HepG2 (cell line): ENCODE measurements at places on chromosomes 12 and 14. TPM values are rescaled to one million over a fixed set of nuclear protein-coding genes. Genes with fewer than 3 reads are reported as not detected.

Gene IL23A
- 0.35 and 0.51 TPM in 2 replicates for total RNA-seq

DNA sequence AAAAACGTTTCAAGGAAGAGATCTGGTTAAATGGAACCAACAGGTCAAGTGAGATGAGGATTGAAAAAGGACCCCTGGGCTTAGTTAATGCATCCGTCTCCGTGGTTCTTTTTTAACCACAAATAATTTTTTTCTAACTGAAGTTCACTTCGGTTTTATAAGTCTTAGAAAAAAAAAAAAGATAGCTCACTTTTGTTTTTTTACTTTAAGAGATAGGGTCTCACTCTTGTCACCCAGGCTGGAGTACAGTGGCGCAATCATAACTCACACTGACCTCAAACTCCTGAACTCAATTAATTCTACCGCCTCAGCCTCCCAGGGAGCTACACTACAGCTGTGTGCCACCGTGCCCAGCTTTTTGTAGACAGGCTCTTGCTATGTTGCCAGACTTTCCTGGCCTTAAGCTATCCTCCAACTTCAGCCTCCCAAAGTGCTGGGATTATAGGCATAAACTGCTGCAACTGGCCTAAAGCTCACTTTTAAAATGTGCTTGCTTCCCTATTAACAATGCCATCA is 11.8 kb downstream of the HNRNPC start:
- peaks cover 78% of the 10 kb centered on the region for H3K4me1 ChIP-seq
- H3K4me3 ChIP-seq, result no peak overlapping the region

DNA sequence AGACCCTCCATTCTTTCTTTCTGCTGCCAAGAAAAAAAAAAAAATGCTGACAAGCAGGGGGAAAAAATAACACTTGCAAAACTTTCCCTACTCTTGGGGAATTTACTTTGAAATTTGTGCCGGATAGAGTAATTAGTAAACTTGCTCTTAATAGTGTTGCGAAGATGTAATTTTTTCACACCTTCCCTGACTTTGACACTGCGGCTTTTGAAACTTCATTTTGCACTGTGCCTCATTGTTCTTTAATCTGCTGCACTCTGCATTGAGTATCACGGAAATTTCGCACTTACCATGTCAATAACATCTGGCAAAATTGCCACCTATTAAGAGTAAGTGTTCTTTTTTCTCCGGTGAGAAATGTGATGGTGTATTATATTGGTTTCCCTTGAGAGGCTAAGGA is 596.1 kb downstream of the VRK1 start:
- no peaks in the 10 kb centered on the region for H3K27me3 ChIP-seq
- H3K4me1 ChIP-seq, result no peaks in the 10 kb centered on the region
- H3K27ac ChIP-seq, result no peak overlapping the region
- no peak overlapping the region for H3K4me3 ChIP-seq

Gene LRP1-AS
- not detected in 2 replicates for total RNA-seq

- no peaks in the 10 kb centered on the region for H3K27me3 ChIP-seq
- DNase-seq, result no peak
- H3K4me1 ChIP-seq, result no peaks in the 10 kb centered on the region
- no peak overlapping the region for H3K27ac ChIP-seq
- no peaks in the 10 kb centered on the region for H3K36me3 ChIP-seq
Observed at GRCh38 chr14:71523630-71524319, 408.5 kb upstream of the RGS6 start.

GRCh38 chr14:70442750-70443149 is 9.2 kb upstream of the ADAM21 start:
- DNase-seq, result no peak
- no peaks in the 10 kb centered on the region for H3K36me3 ChIP-seq
- H3K27me3 ChIP-seq, result no peaks in the 10 kb centered on the region; the same call in 2 of the 3 replicates
- H3K4me1 ChIP-seq, result no peaks in the 10 kb centered on the region

DNA sequence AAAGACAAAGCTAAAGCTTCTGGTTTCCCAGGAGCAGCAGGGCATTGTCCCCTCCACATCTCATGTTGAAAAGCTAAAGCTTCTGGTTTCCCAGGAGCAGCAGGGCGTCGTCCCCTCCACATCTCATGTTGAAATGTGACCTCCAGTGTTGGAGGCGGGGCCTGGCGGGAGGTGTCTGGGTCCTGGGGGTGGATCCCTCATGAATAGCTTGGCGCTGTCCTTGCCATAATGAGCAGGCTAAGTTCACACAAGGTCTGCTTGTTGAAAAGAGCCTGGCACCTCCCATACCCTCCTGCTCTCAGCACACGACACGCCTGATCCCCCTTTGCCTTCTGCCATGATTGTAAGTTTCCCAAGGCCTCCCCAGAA is 123.7 kb downstream of the PIWIL1 start:
- H3K27ac ChIP-seq, result no peak overlapping the region
- no peaks in the 10 kb centered on the region for H3K36me3 ChIP-seq
- peaks cover 26% of the 10 kb centered on the region; the same call in 2 of the 3 replicates for H3K27me3 ChIP-seq
- H3K4me3 ChIP-seq, result no peak overlapping the region
- no peaks in the 10 kb centered on the region for H3K4me1 ChIP-seq

DNA sequence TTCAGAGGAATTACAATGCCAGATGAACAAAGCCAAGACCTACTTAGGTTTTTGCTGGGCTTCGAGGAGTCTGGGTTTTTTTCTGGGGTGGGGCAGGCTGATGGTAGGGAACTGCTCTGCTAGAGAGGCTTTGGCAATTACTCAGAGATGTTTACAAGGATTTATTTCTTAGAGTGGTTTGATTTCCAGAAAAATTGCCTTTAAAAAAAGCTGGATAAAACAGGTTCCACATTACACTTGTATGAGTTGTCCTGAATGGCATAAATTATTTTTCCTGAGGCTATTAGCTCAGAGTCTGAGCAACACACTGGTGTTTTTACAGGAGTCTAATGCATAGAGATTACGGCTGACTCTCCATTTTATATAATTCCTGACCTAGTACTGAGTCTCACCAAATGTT is 118.5 kb upstream of the FRMD6 start:
- no peak overlapping the region for H3K4me3 ChIP-seq
- H3K36me3 ChIP-seq, result no peaks in the 10 kb centered on the region
- no peak for DNase-seq
- peaks cover 31% of the 10 kb centered on the region for H3K4me1 ChIP-seq
- H3K27ac ChIP-seq, result no peak overlapping the region

Gene PTMS
- total RNA-seq, result 40.5 and 42.1 TPM in 2 replicates

- H3K4me3 ChIP-seq, result peak overlapping the region; percentile 83
- no peaks in the 10 kb centered on the region for H3K27me3 ChIP-seq
- peaks cover 86% of the 10 kb centered on the region for H3K4me1 ChIP-seq
- peak; percentile 71 for DNase-seq
- H3K36me3 ChIP-seq, result no peaks in the 10 kb centered on the region
- H3K27ac ChIP-seq, result peak overlapping the region; percentile 95
Observed at GRCh38 chr14:73758392-73759182, 44.4 kb upstream of the PNMA1 start.

DNA sequence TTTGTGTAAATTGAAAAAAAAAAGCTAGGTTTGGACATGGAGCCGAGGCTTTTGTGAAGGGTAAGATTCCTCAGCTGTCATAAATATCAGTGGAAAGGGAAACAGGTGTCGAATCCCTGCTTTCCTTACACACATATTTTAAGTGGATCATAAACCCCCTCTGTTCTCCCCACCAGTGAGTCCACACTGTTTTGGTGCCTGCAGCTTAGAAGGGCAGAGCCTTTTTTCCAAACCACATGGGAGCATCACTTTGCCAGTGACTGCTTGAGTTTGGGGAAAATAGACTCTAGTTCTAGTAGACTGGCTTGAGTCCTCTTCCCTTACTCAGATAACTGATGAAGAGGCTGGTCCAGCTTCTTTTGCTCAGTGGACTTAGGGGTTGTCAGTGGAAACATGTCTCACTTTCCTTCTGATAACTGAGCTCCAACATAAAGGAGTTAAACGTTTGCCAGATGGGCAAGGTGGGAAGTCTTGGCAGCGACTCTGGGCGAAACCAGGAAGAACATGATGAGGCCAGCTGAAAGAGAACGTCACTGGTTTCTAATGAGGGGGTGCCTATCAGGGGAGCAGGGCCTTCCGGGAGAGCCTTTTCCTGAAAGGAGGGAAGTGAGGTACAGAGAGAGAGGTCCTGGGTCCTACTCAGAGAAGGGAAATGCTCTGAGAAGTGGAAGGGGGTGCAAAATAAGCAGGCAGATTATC is 168.1 kb upstream of the PARP11 start:
- no peak for DNase-seq
- H3K4me1 ChIP-seq, result peaks cover 18% of the 10 kb centered on the region
- H3K27ac ChIP-seq, result no peak overlapping the region
- no peak overlapping the region for H3K4me3 ChIP-seq
- no peaks in the 10 kb centered on the region for H3K27me3 ChIP-seq

Gene B4GALNT3
- total RNA-seq, result 2.9 and 4.4 TPM in 2 replicates

GRCh38 chr12:132477017-132477702 is 12.8 kb upstream of the FBRSL1 start:
- no peaks in the 10 kb centered on the region; the same call in 1 of the 2 replicates for H3K4me1 ChIP-seq
- no peak for DNase-seq
- H3K36me3 ChIP-seq, result no peaks in the 10 kb centered on the region
- H3K27me3 ChIP-seq, result peaks cover 13% of the 10 kb centered on the region
- no peak overlapping the region for H3K4me3 ChIP-seq

- H3K27ac ChIP-seq, result no peak overlapping the region
- H3K4me1 ChIP-seq, result no peaks in the 10 kb centered on the region
- H3K27me3 ChIP-seq, result no peaks in the 10 kb centered on the region
Observed at GRCh38 chr12:87363497-87364084, 665.6 kb downstream of the C12orf50 start.

Gene DMAC2L
- total RNA-seq, result 19.4 and 27.4 TPM in 2 replicates

Gene OLR1
- total RNA-seq, result not detected in 2 replicates

Gene ACOT6
- total RNA-seq, result 0.27 TPM in 1 of 2 replicates, not detected in the other

GRCh38 chr12:48946205-48946604 is 11.1 kb downstream of the ARF3 start:
- peaks cover 69% of the 10 kb centered on the region for H3K4me1 ChIP-seq
- no peak overlapping the region for H3K4me3 ChIP-seq
- no peak for DNase-seq
- no peaks in the 10 kb centered on the region for H3K27me3 ChIP-seq

DNA sequence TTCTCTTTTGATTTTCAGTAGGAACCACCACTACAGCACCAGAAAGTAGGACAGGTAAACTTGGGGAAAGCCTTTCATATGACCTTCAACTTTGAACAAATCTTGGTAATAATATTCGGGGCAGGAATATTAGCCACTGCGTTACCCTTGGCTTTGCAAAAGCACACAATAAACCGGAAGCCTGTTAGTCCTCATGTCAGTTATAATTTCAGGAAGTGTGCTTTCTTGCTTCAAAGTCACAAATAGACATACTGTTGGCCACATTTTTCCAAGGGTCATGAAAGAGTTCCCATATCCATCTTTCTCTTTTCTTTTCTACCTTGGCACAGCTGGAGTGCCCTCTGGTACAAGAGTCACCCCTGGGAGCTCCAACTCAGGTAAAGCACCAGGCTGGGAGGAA is 167.2 kb upstream of the CNTN1 start:
- DNase-seq, result no peak
- H3K27me3 ChIP-seq, result no peaks in the 10 kb centered on the region
- H3K36me3 ChIP-seq, result no peaks in the 10 kb centered on the region
- H3K4me3 ChIP-seq, result no peak overlapping the region

- no peaks in the 10 kb centered on the region for H3K27me3 ChIP-seq
- H3K4me3 ChIP-seq, result no peak overlapping the region
- peak overlapping the region; percentile 25 for H3K27ac ChIP-seq
- peaks cover 45% of the 10 kb centered on the region for H3K4me1 ChIP-seq
- DNase-seq, result peak; percentile 87
Observed at GRCh38 chr14:57346741-57347140, 43.6 kb upstream of the NAA30 start.

Gene EIF2S3B
- total RNA-seq, result 7.6 and 9.2 TPM in 2 replicates

DNA sequence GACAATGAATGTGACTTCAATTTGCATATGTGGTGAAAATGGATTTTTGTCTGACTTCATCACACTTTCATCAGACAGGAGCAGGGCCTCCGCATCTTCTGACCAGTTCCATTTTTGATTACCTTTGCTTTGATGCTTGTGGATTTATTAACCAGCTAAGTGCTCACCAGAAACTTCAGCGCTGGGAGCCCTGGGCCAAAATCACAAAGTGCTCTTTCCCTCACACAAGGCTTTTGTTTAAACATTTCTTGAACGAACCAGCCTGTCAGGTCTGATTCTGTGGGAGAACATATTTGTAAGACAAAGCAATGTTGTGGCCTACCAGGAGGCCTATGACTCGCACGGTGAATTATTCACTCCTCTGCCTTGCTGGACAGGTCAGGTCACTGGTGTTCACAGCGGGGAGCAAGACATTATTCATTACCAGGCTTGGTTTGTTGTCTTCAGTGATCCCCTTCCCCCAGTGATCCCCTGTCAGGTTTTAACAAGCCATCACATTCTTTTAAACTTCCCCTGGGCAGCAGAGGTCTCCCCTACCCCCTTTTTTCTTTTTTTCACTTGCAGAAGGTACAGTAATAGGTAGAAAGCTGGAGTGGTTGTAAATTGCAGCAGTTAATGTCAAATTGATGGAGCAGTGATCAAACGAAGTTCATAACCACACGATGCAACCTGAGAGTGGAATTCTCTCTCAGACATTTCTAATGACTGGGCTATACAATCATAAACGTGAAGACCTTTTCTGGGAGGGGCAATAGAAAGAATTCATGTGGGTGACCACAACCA is 167.5 kb upstream of the PRICKLE1 start:
- no peaks in the 10 kb centered on the region for H3K36me3 ChIP-seq
- no peak for DNase-seq
- no peak overlapping the region for H3K27ac ChIP-seq
- no peak overlapping the region for H3K4me3 ChIP-seq
- no peaks in the 10 kb centered on the region for H3K4me1 ChIP-seq

- H3K27me3 ChIP-seq, result no peaks in the 10 kb centered on the region
- DNase-seq, result no peak
- H3K27ac ChIP-seq, result no peak overlapping the region
- peaks cover 22% of the 10 kb centered on the region for H3K36me3 ChIP-seq
- no peaks in the 10 kb centered on the region for H3K4me1 ChIP-seq
Observed at GRCh38 chr12:132730353-132730752, 19.7 kb downstream of the PGAM5 start.

DNA sequence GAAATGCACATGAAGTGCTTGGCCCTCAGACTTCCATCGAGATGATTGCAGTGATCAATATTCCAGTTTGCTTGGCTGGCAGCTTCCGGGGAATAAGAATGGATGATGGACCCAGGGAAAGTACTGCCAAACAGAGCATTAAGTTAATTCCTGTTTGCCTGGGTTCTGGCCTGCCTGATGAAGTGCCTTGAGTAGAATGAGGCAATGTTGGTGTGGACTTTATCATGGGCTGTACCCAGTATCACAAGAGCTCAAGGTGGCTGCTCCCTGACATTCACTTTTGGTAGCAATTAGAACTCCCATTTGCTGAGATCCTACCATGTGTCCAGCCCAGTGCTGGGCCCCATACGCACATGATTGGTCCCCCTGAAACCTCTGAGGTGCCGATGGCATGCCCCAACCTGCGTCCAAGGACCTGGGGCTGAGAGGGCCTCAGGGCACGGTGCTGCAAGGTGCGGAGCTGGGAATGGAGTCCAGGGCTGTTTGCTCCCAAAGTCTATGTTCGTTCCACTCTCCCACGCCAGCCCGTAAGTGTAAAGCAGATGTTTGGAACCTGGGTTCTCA is 80.7 kb downstream of the SLC25A47 start:
- no peaks in the 10 kb centered on the region; the same call in 1 of the 2 replicates for H3K36me3 ChIP-seq
- peaks cover 39% of the 10 kb centered on the region for H3K4me1 ChIP-seq
- DNase-seq, result no peak
- H3K27me3 ChIP-seq, result no peaks in the 10 kb centered on the region
- H3K4me3 ChIP-seq, result no peak overlapping the region

- DNase-seq, result no peak
- H3K4me3 ChIP-seq, result no peak overlapping the region
- no peak overlapping the region for H3K27ac ChIP-seq
- peaks cover 36% of the 10 kb centered on the region for H3K27me3 ChIP-seq
- no peaks in the 10 kb centered on the region for H3K36me3 ChIP-seq
- H3K4me1 ChIP-seq, result no peaks in the 10 kb centered on the region
Observed at GRCh38 chr14:69490219-69490918, 5.8 kb downstream of the PLEKHD1 start.

GRCh38 chr14:73775339-73776193 is 61.4 kb upstream of the PNMA1 start:
- no peak for DNase-seq
- peaks cover 70% of the 10 kb centered on the region for H3K4me1 ChIP-seq
- no peaks in the 10 kb centered on the region for H3K27me3 ChIP-seq
- no peak overlapping the region for H3K27ac ChIP-seq
